ENCODE measurements at places on chromosomes 3 and 15. TPM values are rescaled to one million over a fixed set of nuclear protein-coding genes. Genes with fewer than 3 reads are reported as not detected.

- peak; percentile 85 for DNase-seq
Measured at GRCh38 chr3:126134219-126134975, 46.0 kb downstream of the ALDH1L1 start.

DNA sequence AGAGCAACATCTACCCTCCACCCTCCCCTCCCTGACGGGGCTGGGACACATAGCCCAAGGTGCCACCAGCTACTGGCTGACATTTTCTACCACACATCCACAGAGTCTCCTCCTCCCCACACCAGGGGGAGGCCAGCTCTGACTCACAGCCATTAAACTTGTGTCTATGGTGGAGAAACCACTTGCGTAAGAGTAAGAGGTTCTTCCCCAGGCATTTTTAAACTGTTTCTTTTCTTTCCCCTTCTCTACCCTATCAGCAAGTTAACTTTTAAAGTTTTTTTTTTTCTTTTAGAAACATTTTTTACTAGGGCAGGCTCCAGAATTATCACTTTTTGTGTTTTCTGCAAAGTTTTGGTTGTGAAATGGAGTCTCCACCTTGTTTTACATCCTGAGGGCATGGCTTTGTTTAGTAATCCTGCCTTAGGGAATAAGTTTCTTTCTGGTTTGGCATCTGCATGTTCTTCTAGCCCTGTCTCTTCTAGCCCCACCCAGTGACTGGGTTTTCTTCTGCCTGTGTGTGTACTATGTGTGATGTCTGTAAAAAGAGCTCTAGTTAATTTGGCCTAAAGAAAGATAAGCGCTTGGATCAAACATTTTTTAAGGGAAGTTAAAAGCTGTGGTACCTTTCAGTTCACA is 148.8 kb upstream of the GADL1 start:
- no peak for DNase-seq

GRCh38 chr15:60568914-60569391 is 90.0 kb upstream of the ICE2 start:
- DNase-seq, result no peak

RFX7 gene
- total RNA-seq, result 17.5 TPM

DNA sequence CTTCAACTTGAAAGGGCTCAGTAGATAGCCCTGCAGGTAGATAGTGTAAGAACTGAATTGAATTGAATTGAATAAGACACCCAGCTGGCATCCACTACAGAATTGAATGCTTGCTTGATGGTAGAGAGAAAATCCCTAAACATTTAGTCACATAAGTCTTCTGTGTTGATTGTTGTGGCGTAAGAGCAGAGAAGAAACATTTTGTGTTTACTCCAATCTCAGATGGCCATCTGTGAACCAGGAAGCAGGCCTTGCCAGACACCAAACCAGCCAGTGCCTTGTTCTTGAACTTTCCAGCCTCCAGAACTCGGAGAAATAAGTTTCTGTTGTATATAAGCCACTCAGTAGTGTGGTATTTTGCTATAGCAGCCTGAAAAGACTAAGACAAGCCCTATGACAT is 43.6 kb downstream of the SST start:
- DNase-seq, result no peak

- no peak for DNase-seq
Measured at GRCh38 chr15:89374086-89374981, 39.7 kb upstream of the POLG start.

FANCD2OS gene
- not detected for total RNA-seq

DNA sequence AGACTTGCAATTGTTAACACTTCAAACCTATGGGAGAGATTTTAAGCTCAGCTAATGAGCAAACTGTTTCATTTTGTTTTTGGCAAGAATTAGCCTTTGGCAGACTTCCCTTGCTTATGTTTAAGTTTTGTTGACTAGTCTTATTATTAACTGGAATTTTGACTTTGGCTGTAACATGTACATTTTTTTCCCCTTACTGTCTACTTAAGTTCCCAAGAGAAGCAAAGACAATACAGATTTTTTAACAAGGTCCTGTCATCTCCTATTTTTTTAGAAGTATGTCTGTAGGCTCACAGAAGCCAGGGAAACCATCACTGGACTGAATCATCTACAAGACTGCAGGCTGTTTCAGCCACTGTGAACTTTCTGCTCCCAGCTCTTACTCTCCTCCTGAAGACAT is 74.3 kb downstream of the DGKG start:
- peak; percentile 30 for DNase-seq

DNA sequence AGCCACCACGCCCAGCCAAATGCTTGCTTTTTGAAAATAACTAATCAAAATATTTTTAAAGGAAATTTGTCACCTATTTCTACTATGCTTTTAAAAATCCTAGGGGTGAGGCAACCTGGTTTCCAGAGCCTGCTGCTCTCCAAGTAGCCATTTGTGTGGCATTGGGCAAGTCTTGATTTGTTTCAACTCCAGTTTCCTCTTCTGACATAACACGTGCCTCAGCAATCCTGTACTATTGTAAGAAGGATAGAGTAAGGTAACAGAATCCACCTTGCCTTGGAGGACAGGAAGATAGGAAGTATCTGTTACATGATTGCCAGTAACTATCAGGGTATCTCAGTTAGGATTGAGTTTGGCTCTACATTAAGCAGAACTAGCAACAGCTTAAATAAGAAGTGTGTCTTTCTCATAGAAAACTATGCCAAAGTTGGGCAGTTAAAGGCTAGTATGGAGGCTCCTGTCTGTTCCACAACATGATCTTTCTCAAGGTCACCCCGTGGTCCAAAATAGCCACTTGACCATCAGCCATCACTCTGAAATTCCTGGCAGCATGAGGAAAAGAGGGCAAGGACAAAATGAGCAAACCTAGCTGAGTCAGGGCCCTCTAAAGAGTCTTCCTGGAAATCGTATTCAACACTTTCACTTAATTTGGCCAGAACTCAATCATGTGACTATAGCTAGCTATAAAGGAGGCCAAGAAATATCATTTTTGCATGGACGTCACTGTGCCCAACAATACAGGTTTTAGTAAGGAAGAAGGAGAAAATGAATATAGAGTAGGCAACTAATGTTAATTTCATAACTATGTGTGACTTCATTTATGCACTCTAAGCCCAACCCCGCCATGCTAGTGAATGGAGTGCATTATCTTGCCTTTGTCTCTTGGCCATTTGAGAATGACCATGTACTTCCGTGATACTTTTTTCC is 66.1 kb downstream of the HMG20A start:
- no peak for DNase-seq

DNA sequence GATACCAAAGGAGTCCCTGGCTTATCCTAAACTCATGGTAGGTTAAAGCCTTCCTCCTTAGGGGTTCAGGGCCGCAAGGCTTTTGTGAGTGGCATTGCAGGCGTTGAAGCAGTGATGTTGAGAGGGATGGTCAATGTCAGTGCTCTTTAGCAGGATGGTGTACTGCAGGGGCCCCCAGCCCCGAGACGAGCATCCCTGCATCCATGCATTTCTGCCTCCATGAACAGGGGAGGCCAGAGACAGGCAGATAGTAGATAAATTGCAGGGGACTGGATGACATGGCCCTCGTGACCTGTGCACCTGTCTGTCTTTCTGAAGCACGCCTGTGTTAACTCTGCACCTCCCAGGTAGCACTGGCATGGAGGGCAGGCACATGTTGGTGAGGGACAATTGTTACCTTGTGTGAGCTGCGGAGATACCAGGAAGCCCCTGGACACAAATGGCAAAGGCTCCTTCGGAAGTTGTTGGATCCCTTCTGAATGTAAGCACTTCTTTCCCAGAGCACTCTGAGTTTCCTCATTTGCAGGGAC is 133.5 kb downstream of the SNRPN start:
- DNase-seq, result no peak

Measured in tongue (tissue), 3 donors.